ENCODE measurements at places on chromosomes 7 and 10.

GRCh38 chr7:537911-538634, 18.4 kb upstream of the PDGFA start:
- no peak for DNase-seq

- no peak for DNase-seq
Observed at GRCh38 chr10:114576132-114576487, 82.0 kb downstream of the ABLIM1 start.

DNA sequence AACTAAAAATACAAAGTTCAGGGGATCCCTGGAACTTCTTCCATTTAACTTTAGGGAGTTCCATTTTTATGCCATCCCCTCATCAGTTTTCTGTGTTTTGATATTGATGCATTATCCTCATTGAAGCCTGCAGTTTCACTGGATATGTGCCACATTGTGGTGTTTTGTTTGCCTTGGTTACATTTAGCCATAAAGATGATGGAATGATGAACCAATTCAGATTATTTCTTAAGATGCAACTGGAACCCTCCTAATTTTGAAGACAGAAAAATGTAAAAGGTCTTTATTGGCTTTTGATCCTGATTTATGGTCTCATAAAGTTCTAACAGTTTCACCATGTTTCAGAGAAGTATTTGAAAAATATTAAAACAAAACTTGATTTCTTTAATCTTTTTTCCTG, 314.2 kb upstream of the KLF6 start:
- DNase-seq = no peak

DNA sequence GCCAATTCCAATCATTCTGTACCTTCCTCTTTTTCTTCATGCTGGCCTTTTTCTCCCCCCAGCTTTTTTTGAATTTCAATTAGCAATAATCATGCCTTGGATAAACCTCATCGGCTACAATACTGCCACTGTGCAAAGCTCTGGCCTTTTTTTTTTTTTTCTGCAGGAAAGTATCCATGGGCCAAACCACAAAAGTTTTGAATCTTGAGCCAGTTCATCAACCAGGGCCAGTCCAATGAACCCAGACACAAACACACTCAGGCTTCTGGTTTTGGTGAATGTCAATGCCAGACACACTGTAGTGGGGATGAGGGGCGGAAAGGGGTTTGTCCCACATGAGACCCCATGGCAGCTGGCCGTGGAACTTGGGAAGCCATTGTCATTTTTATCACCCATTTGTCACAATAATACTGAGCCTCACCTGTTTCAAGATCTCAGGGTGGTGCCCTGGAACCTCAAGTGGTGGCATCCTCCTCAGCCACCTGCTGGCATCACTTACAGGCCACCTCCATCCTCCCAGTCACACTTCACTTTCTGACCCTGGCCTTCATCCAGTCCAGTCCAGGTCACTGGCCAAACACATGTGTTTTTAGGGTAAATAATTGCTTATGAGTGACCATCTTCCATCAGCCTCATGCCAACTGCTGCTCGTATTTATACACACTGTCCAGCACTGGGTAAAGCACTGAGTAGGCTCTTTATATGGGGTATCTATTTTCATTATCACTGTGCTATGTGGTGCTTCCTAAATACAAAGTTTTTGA, 40.8 kb upstream of the TSPAN33 start:
- DNase-seq = no peak

- DNase-seq = no peak
Observed at GRCh38 chr10:120132811-120133210, 240.3 kb downstream of the SEC23IP start.

DNA sequence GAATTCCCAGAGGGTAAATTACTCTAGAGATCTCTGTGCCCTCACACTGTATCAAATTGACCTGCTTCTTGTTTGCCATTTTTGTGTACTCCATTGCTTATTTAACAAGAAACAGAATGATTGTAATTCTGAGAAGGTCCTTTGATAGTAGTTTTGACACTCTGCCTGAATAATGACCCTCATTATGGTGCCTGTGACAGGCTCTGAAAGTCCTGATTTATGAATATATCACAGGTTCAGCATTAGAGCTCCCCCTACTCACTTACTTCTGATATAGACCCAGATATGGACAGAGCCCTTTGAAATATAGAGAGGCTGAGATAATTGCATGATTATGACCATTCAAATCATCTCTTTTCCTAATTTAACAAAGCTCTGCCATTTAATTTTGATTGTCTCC, 465.2 kb downstream of the MDFIC start:
- no peak for DNase-seq

DNA sequence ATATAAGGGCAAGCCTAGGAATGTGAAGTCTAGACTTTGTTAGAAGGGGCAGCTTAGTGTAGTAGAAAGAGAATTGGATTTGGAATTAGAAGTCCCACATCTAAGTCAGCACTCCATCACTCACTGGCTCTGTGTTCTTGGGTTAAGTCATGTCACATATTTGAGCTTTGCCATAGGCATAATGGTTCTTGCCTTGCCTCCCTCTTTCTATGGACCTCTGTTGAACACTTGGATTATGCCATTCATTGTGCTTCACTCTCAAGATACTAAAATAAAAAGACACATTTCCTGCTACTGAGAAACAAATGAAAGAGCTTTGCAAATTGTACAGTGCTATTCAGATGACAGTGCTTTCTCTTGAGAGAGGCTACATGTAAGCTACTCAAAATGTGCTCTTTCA, 35.9 kb downstream of the SEC23IP start:
- no peak for DNase-seq

All from heart left ventricle (tissue), 16 donors.